AG04449 (cell line): ENCODE measurements at places on chromosomes 12 and 14.

- DNase-seq, result no peak
Measured at GRCh38 chr12:7731486-7731885, 15.7 kb downstream of the CLEC4C start.

DNA sequence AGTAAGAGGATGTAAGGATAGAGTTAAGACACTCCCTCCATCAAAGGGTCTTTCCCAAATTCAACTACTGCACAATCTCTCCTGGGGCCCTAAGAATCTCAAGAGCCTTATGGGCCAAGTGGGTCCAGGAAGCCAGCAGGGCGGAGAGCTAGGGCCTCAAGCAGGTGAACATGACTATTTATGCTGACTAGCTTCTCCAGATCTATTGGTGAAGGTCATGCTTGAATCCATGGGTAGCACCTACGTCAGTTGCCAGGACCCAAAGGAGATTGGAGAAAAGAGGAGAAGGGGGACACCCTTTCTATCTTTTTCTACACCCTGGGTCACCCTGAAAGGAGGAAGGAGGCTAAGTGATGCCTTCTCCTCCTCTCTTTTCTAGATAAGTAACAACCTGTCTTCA lies 534.2 kb upstream of the MIS18BP1 start:
- no peak for DNase-seq

- DNase-seq, result no peak
Measured at GRCh38 chr12:90163975-90164374, 455.3 kb upstream of the ATP2B1 start.

DNA sequence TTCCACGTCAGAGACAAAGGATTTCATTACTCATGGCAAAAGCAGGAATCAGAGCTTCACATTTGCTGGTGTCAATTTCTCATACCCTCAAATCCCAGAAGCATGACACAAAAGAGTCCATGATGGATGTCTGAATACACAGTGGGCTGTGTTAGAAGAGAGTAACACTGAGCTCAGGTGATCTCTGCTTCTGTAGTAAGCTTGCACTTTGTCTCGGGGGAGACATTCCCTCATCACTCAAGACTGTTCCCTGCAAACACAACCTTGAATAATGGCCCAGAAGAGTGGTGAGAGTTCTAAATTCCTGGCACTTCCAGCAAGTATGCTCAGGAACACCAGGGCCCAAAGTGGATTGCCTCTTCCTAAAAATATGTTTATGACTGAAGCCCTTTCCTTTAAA lies 1787.2 kb upstream of the SEL1L start:
- DNase-seq, result no peak

DNA sequence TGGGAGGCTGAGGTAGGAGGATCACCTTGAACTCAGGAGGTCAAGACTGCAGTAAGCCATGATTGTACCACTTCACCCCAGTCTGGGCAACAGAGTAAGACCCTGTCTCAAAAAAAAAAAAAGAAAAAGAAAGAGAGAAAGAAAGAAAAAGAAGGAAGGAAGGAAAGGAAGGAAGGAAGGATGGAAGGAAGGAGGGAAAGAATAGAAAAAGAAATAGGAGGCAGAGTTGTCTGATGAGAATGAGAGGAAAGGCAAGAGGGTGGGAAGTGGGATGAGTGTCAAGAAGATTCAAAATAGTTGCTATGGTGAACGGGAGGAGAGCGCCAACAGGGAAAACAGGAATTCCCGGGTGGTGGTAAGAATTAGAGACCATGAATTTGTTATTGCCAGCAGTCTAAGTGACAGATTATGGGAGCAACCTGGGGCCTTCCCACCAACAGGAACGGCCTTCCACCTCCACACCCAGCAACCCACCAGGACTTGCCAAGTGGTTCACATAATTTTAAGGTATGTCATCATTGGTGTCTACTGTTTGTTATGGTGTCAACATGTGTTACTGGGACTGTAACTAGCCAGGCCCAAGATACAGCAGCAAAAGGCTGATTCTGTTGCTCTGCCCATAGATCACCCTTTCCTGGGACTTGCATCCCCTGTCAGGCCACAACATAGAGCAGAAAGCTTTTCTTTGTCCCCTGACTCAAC lies 36.1 kb upstream of the C12orf76 start:
- DNase-seq, result no peak

GRCh38 chr12:68370006-68370590 lies 37.9 kb upstream of the MDM1 start:
- DNase-seq, result no peak

DNA sequence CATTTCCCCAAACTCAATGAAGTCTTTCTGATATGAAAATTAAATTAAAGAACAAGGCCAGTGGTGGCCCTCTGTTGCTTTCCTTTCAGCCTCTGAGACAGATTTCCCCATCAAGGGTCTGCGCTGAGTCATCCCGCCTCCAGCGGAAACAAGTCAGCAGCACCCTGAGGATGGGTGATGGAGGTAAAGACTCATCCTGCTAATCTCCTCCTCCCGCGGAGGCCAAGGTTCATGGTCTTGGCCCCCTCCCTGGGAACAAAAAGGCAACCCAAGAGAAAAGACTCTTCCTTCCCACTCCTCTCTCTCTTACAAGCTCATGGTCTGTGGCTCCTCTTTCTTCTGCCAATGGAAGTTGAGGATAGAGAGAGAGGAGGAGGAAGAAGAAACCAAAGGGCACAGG lies 9.0 kb upstream of the NUMB start:
- DNase-seq, result no peak

DNA sequence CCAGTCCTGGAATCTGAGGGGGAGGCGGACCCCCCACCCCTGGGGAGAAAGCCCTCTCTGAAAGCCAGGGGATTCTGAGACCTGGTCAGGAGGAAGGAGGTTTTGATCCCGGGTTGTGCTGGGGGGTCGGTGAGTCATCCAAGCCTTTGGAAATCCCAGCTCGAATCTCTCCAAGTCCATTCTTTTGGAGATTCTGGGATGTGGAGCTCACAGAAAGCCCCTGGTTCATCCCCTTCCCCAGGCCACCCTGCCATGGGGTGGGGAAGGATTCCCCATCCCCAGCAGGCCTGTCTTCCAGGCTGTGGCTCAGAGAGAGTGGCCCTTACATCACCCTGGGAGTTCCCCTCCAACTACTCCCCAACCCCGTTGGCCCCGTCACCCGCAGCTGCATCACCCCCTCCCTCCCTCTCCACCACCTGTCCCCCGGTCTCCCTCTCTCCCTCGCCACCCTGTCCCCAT lies 14.3 kb downstream of the EXOC3L4 start:
- DNase-seq, result no peak

DNA sequence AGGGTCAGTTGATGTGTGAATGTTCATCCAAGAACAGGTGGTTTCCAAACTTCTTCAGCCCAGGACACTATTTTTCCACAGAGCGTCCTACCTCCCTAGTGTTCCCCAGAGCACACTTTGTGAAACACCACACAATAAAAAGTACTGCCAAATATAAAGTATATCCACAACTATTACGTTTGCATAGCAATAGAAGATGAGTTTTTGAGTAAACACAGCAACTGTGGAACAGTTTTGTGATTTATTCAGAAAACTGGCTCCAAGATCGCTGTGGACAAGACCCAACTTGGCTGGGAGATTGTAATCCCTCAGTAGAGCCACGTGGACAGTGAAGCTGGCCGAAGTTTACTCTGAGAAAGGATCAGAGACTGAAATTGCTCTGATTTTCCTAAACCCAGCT lies 14.5 kb upstream of the MAP1LC3B2 start:
- DNase-seq, result no peak

DNA sequence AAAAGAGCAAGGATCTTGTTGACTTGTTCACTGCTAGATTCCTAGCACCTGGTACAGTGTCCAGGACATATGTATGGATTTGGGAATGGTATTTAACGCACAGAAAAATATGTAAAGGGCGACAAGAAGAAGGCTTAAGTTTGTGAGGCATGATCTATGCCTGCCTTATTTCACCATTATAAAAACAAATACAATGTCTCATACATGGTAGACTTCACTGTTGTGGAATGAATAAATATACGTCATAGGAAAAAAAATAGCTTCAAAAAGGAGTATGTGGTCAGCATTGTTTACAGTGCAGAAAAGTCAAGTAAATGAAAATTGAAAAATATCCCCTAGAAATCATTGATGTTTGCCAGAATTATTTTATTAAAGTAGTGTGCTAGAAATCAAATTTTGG lies 30.0 kb downstream of the HCFC2 start:
- peak; percentile 21 for DNase-seq

DNA sequence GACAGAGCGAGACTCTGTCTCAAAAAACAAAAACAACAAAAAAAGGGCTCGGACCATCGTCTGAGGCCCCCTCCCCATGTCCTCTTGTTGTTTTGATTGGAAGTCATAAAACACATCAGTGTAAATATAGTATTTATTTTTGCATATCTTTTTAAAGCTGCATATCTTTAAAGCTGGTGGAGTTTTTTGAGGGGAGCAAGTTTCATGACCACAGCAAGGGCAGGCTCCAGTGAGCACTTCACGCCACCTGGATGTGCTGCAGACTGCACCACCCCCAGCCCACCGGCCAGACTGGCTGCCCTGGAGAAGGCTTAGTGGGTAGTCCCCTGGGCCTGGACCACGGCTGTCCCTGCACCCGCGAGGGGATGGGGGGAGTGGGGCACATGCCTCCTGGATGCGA lies 11.9 kb upstream of the BCL7A start:
- DNase-seq, result no peak

- peak; percentile 60 for DNase-seq
Measured at GRCh38 chr14:99427632-99428300, 52.9 kb downstream of the SETD3 start.

DNA sequence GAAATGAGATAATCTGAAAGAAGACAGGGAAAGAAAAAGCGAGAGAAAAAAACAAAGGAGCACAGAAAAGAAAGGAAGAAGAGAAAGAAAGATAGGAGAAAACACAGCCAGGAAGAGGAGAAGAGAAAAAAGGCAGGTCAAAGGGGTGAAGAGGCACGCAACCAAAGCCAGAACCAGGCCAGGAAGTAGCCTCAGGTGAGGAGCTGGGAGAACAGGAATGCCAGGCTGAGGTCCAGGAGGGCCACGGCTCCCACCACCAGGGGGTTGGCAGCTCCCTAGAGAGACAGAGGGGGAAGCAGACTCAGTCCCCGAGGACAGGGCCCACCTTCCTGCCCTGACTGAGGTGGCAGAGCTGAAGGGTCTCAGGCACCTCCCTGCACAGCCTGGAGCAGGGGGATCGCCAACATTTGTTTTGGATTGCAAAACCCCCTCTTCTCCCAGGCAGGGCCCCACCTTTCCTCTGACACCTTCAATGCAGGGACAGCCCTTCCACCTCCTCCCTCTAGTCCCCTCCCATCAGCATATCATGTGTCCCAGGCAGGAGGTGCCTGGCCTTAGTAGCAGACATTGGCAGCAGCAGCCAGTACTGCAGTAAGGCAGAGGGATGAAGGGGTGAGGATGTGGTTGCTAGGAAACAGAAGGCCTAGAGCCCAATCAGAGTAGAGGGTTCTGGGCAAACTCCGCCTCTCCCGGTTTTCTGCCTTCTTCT lies 2.0 kb upstream of the AP1G2 start:
- DNase-seq, result no peak

- DNase-seq, result no peak
Measured at GRCh38 chr14:80965037-80965436, 9.6 kb downstream of the TSHR start.

DNA sequence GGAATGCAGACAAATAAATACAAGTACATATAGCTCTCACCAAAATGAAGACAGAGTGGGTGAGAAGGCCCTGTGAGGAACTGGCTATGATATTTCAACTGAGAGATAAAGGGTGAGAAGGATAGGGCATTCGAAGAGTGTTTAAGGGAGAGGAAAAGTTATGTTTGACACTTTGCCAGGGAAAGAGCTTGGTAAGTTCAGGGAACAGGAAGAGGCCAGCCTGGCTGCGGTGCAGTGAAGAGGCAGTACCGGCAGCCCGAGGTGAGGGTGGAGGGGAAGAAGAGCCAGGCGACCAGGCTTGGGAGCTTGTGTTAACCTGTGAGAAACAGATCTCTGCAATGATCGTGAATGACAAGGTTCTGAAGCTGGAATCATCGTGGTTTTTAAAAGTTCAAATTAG lies 84.7 kb upstream of the RFX4 start:
- DNase-seq, result no peak

DNA sequence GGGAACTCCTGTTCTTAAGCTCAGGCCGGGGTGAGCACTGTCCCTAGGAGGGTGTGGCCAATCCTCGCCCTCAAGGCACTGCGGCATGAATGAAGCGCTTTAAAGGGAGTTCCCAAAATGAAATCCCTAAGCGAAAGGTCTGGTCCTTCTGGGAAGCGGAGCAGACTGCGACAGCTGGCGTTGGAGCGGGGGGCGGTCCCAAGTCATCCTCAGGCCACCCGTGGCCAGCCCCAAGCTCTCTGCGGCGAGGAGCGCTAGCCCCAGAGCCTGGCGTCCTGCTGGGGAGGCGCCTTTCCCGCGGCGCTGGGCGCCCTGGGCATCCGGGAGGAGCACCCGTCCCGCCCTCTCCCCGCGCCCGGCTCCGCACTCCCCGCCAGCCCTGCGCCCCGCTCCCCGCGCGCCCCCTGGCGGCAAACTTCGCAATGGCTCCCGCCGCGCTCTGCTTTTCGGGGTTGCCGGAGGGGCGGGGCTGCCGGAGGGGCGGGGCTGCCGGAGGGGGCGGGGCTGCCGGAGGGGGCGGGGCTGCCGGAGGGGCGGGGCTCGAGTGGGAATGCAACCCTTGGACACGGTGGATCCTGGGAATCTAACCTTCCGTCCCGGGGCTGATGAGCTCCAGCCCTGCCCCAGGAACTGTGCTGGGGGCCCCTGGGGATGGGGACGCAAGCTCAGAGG lies 25.4 kb downstream of the ZBTB42 start:
- no peak for DNase-seq

DNA sequence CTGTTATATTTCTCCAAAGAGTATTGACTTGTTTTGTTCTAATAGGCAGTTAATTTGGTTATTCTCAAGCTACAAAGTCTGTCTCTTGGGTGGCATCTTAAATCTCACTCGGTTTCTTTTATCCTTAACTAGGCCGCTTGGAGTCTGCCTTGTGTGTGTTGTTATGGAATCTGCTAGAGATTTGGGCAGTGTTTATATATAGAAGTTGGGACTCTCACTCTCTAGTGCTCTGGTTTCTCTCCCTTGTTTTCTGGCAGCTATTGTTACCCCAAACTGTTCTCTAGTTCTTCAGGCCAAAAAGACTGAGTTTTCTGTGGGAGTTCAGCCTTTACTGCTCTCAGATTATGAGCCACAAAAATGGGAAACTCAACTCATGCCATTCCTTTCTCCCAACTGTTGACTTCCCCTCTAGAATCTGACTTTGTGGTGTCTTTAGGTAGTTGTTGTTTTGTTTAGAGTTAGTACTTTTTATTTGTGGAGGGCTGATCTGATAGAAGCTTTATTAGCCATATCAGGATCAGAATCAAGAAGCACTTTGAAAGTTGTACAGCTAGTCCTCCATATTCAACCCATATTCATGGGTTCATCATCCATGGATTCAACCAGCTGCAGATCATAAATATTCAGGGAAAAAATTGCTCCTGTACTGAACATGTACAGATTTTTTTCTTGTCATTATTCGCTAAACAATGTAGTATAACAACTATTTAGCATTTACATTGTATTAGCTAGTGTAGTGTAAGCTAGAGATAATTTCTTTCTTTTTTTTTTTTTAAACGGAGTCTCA lies 11.2 kb downstream of the PSMA6 start:
- DNase-seq, result no peak
